ENCODE measurements at places on chromosomes 11 and 22.

DNA sequence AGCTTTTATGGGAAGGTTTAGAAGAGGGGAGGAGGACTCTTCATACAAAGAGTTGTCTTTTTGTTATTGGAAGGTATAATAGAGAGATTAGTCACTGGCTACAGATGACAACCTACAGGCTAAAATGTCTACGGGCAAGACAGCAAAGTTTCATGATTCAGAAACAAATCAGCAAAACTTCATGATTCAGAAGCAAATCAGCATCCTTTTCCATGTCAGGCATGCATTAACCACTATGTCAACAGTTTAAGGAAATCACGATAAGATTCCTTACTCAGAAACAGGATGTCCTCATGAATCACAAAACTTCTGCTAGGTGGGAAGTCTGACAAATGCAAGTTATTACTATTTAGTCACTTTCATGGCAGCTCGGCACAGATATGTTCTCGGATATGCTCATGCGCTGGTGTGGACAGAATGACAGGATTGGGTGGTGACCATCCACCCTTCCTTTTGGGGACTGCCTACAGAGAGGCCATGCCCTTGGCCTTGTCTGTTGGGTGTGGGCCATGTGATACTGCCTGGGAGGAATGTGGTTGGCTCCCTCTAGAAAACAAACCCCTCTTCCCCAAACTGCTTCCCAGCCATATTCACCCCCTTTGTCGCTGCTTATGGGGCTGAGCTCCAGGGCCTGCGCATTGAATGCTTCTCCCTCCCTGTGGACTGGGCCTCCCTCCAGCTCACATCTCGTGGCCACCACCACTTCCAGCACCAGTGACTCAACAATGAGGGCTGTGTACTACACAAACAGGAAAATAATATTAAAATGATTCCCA, 10.1 kb downstream of the C11orf91 start:
- DNase-seq, result no peak
- H3K4me3 ChIP-seq, result no peak overlapping the region
- H3K36me3 ChIP-seq, result no peaks in the 10 kb centered on the region
- peak overlapping the region; percentile 78 for H3K27ac ChIP-seq
- H3K4me1 ChIP-seq, result peaks cover 52% of the 10 kb centered on the region

DNA sequence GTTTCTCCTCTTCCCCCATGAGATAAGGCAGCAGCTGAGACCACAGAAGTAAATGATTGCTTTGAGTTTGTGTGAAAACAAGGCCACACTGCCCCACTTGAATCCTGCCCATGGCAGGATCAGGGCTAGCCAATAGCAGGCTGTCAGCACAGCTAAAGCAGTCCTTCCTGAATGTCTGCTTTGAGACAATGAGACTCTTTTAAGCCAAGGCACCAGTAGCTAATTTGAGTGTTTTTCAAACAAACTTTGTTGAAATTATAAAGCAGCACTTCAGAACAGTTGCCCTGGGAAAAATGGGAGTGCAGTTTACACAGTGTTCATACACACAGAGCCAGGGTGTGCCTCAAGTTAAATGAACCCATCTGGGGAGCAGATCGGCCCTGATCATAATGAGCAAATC, 103.5 kb upstream of the OR5AK2 start:
- DNase-seq, result no peak
- no peak overlapping the region for H3K27ac ChIP-seq
- no peaks in the 10 kb centered on the region for H3K4me1 ChIP-seq

GRCh38 chr22:35917651-35918050, 111.0 kb downstream of the RBFOX2 start:
- peaks cover 82% of the 10 kb centered on the region for H3K4me1 ChIP-seq
- DNase-seq, result no peak
- no peaks in the 10 kb centered on the region for H3K27me3 ChIP-seq
- no peak overlapping the region for H3K4me3 ChIP-seq
- no peaks in the 10 kb centered on the region for H3K36me3 ChIP-seq
- peak overlapping the region; percentile 86 for H3K27ac ChIP-seq

GRCh38 chr11:395866-396265, 1.9 kb downstream of the PKP3 start:
- peaks cover 55% of the 10 kb centered on the region for H3K27me3 ChIP-seq
- H3K4me3 ChIP-seq, result no peak overlapping the region
- no peaks in the 10 kb centered on the region for H3K36me3 ChIP-seq
- no peak overlapping the region for H3K27ac ChIP-seq
- no peak for DNase-seq
- H3K4me1 ChIP-seq, result no peaks in the 10 kb centered on the region
